ENCODE measurements at places on chromosomes 2 and 18. TPM values are rescaled to one million over a fixed set of nuclear protein-coding genes. Genes with fewer than 3 reads are reported as not detected.

ERBB4 gene
- not detected for total RNA-seq

ABCB11 gene
- total RNA-seq = not detected

DNA sequence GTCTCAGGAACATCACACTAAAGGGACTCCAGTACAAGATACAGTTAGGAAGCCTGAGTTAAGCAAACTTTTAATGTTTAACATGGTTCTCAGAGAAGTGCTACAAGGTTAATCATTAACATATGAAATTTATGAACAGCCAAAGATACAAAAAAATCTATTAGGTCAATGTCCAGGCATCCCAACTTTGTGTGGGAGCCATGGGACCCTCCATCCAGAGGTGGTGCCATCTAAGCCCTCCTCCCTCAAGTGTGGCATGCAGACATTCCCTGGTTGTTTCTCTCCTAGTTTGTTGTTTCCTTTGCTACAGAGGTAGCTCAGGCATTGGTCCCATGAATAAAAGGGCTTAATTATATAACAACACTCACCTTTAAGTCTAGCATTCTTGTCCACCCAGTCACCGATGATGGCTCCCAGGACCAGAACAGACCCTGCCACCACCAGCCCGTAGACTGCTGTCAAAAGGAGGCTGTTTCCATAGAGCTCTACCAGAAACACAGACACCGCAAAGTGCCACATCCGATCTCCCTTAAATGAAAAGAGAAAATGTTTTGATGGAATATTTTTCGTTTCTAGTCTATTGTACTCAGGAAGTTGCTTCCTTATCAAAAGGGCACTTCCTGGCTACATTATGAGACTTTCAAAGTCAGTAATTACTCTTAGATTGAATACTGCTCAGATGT lies 5.7 kb downstream of the SLC40A1 start:
- H3K36me3 ChIP-seq = peaks cover 3% of the 10 kb centered on the region
- no peak overlapping the region for H3K4me3 ChIP-seq

DNA sequence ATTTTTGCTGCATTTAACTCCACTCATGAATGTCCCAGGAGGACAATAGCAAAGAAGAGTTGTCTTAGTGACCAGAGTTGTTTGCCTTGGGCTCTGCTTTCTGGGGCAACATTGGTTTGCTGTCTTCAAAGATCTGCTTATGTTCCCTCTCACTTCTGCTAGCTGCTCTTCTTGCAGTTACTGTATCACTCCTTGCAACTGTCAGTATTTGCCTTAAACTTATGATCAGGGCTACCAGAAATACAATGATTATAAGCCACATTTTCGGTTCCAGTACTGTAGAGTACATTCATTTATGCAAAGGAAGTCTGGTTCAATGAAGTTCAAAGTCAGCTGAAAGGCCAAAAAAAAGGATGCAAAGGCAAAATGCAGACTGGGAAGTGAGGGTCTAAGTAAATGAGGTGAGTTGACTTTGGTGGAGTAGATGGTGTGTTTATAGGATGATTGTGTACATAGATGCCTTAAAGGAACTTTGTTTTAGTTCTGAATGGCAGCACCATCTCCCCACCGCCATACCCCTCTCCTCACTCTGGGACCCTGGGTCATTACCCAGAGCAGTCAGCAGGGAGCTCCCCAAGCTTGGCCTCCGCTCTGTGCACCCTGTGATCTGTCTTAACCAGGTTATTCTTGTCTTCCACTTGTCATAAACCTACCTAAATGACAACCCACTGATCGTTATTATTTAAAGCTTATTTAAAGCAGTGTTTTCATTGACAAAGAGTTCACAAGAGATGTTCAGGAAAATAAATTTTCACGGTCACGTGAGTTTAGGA lies 236.0 kb downstream of the DOK6 start:
- peak; percentile 54 for DNase-seq
- peaks cover 2% of the 10 kb centered on the region for H3K27me3 ChIP-seq
- H3K36me3 ChIP-seq = no peaks in the 10 kb centered on the region
- no peak overlapping the region for H3K4me3 ChIP-seq
- H3K4me1 ChIP-seq = no peaks in the 10 kb centered on the region

DNA sequence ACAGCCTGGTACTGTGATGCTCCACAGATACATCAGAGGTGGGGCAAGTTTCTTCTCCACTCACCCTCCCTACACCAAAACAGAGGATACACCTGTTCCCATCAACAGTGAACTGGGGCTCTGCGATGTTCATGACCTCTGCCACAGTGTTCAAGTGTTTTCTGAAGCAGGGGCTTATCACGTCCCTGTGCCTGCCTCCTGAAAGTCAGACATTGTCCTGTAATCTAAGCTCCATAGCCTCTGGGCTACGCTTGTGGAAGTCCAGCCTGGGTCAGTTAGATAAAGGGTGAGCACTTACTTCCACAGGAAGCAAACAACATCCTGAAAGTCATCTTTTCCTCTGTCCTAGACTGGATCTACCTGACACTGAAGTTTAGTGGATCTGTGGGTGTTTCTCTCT lies 20.2 kb upstream of the MRO start:
- H3K36me3 ChIP-seq = no peaks in the 10 kb centered on the region
- H3K4me1 ChIP-seq = no peaks in the 10 kb centered on the region
- no peak for DNase-seq
- H3K4me3 ChIP-seq = no peak overlapping the region
- no peak overlapping the region for H3K27ac ChIP-seq
- peaks cover 2% of the 10 kb centered on the region for H3K27me3 ChIP-seq

- no peaks in the 10 kb centered on the region for H3K4me1 ChIP-seq
- peaks cover 2% of the 10 kb centered on the region for H3K27me3 ChIP-seq
- no peak overlapping the region for H3K27ac ChIP-seq
- no peaks in the 10 kb centered on the region for H3K36me3 ChIP-seq
- no peak for DNase-seq
These were observed 140.4 kb upstream of the APCDD1 start for GRCh38 chr18:10314066-10314465.
